ENCODE measurements at places on chromosomes 12 and 14.
A peak's percentile ranks its signal among the peaks of the same experiment; 100 is the strongest.

DNA sequence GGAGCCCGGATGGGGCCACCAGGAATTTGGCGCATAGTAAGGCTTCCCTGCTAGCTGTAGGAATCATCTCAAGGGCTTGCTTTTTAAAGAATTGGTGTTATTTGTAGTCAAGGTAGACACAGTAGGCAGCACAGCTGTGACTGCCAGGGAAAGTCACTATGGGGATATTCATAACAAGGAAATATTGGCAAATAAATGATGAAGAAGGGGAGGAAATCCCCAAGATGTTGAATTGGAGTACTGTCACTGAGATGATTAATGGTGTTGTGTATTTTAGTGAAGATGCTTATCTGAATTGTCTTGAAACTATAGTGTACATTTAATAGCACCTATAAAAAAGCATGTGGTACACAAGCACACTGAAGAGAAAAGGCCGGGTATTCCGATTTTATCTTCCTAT lies 118.9 kb downstream of the NPAS3 start:
- no peak for DNase-seq

DNA sequence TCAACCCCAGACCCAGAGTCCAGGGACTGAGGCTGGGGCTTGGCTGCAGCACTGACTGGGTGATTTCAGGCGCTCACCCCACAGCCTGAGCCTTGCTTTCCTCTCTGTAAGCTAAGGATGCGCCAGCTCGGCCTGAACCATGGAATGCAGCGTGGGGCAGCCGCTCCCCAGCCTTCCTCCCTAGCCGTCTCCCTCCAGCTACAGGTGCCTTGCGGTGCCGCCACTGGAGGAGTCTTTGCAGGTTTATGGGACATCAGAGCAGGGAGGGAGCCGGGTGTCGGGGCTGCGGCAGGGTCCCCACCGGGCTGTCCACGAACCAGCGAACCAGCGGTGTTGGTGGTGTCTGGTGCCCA lies 19.4 kb downstream of the PPP2R5C start:
- no peak for DNase-seq

DNA sequence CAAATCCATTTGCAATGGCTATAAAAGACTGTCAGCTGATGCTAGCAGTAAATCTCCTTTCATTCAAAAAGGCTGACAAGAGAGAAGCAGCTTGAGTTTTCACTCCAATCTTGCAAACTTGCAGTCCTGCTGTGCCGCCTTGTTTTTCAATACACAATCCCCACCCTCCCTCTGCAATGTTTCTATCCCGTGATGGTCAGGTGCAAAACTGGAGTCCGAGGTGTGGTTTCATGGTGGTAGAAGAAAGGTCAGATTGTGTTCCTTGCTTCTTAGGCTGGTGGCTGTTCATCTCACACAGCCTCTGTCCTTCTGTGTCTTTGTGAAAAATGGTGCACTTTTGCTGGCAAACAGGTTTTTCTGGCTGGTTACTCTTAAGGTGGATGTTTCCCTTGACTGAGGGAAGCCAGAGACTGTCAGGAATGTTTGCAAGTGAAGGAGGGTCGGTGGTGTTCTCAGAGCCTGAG lies 27.7 kb upstream of the TBX3 start:
- no peak for DNase-seq

GRCh38 chr12:102371165-102371564 lies 109.2 kb downstream of the IGF1 start:
- DNase-seq = no peak

DNA sequence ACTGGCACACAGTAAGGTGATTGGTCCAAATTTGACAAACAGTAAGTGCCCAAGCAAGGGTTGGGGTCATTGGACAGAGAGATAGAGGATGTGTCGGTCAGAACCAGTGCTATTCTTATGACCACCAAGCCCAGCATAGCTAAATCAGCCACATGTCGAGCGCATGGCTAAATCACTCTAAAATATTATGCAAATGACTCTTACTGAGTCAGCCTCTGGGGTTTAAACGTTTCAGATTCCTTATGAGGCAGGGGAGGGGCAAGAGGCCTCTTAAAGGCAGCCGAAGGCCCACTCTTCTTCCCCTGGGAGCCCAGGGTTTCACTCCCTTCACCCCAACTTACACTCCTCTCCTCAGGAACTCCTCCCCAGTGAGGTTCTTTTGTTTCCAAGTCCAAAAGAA lies 603 bp upstream of the ENDOU start:
- no peak for DNase-seq

- peak; percentile 85 for DNase-seq
These were observed 16.8 kb downstream of the MMP14 start for GRCh38 chr14:22852940-22853767.

DNA sequence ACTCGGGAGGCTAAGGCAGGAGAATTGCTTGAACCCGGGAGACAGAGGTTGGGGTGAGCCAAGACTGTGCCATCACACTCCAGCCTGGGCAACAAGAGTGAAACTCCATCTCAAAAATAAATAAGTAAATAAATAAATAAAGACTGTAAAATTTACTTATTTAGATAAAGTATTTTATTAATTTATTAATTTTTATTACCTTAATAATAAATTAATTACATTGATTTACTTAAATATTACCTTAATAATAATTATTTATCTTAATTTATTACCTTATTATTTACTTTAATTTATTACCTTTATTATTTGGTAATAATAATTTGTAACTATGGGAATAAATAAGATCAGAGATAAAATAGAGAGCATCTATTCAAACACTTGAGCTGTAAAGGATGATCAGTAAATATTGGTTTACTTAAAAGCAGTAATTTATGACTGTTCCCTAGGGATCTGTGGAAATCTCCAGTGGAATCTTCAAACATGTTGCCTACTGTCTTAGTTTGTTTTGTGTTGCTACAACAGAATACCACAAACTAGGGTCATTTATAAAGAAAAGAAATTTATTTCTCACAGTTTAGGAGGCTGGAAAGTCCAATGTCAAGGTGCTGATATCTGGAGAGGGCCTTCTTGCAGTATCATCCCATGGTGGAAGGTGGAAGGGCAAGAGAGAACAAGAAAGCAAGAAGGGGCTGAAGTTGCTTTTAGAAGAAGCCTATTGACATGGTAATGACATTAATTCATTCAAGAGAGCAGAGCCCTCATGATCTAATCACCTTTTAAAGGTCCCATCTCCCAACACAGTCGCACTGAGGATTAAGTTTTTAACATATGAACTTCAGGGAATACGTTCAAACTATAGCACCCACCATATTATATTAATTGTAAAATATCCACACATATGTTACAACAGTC lies 37.1 kb downstream of the SOCS2 start:
- no peak for DNase-seq

GRCh38 chr14:106378191-106378590 lies 851.8 kb downstream of the TMEM121 start:
- no peak for DNase-seq

GRCh38 chr12:76669981-76670380 lies 93.9 kb upstream of the ZDHHC17 start:
- DNase-seq = no peak

DNA sequence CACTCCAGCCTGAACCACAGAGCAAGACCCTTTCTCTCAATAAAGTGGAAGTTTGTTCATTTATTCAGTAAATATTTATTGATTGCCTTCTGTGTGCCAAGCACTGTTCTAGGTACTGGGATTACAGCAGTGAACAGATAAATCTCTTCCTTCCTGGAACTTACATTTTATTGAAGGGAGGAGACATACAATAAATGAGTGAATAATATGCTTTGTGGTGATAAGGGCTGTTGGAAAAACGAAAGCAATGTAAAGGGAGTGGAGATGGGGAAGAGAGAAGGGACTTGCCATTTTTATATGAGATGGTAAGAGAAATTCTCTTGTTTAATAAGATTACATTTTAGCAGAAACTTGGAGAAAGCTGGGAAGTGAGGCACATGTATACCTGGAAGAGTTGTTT lies 1.6 kb downstream of the GSKIP start:
- no peak for DNase-seq

DNA sequence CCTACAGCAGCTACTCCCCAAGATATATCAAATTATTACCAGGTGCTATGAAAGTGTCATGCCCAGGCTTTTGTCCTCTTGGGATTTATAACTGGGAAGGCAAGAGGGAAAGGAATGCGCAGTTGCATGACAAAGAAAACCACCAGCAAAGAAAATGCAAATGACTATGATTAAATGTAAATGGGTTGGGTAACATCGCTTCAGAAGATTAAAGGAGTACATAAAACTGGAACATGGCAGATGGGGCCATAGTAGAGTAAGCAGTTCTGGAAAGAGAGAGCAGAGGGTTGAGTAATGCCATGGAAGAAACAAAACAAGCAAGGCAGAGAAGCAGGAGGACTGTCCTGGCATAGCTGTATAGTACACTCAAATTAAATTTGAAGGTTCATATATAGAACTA lies 493.1 kb downstream of the NOVA1 start:
- no peak for DNase-seq

GRCh38 chr12:12918781-12919389 lies 27.5 kb downstream of the GPRC5A start:
- no peak for DNase-seq

- no peak for DNase-seq
These were observed 157.9 kb downstream of the SAMD4A start for GRCh38 chr14:54724676-54725325.

DNA sequence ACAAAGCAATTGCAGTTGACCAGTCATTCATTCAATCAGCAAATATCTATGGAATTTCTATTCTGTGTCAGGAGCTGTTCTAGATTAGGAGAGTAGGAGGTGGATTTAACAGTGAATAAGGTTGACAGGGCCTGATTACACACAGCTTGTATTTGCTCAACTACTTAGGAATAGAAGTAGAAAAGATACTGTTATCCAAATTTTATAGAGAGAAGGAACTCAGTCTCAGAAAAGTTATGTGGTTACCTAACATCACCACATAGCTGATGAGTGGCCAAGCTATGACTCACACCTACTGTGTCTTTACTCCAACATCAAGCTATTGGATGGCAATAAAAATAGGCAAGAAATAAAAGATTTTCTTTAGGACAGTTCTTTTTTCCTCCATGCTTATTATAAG lies 374.8 kb downstream of the RMST start:
- DNase-seq = no peak

- peak; percentile 62 for DNase-seq
These were observed at the start of gene DRAM1 for GRCh38 chr12:101876861-101877805. DRAM1 (plus strand) TSS chr12:101877580; CDS start chr12:101877790, 210 bp downstream.

- no peak for DNase-seq
These were observed 413.4 kb upstream of the USP15 start for GRCh38 chr12:61846765-61847164.

- DNase-seq = no peak
These were observed 359.4 kb upstream of the SFSWAP start for GRCh38 chr12:131351319-131352028.

Measured in activated T-helper 9 cell treated with anti-CD3 and anti-CD28 coated beads, Interleukin-2, amount 50 U/mL, for 16 hours (primary cell).